ENCODE measurements at places on chromosomes 2 and 18. TPM values are rescaled to one million over a fixed set of nuclear protein-coding genes. Genes with fewer than 3 reads are reported as not detected.

DNA sequence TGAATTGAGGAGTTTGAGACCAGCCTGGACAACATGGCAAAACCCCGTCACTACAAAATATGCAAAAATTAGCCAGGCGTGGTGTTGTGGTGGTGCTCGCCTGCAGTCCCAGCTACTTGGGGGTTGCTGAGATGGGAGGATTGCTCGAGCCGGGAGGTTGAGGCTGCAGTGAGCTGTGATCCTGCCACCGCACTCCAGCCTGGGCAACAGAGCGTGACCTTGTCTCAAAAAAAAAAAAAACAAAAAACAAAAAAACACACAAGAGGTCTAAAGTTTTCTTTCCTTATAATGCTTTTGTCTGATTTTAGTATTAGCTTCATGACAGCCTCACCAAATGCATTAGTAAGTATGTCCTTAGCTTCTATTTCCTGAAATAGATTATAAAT lies 43.1 kb downstream of the VPS54 start:
- H3K4me3 ChIP-seq, result no peak overlapping the region
- no peak overlapping the region for H3K27ac ChIP-seq
- no peaks in the 10 kb centered on the region for H3K27me3 ChIP-seq
- DNase-seq, result no peak
- H3K36me3 ChIP-seq, result peaks cover 63% of the 10 kb centered on the region

GRCh38 chr2:173963323-173963816 lies 1.8 kb downstream of the SP3 start:
- peak overlapping the region; percentile 90 for H3K4me3 ChIP-seq
- peaks cover 25% of the 10 kb centered on the region for H3K36me3 ChIP-seq
- peaks cover 7% of the 10 kb centered on the region for H3K4me1 ChIP-seq
- peak overlapping the region; percentile 94 for H3K27ac ChIP-seq
- DNase-seq, result peak; percentile 70

The TEX44 gene
- not detected for total RNA-seq

The CRYBA2 gene
- total RNA-seq, result not detected

The AGXT gene
- 1.3 TPM for total RNA-seq
